Common myeloid progenitor, CD34-positive (primary cell): ENCODE measurements at places on chromosomes 4 and X.

DNA sequence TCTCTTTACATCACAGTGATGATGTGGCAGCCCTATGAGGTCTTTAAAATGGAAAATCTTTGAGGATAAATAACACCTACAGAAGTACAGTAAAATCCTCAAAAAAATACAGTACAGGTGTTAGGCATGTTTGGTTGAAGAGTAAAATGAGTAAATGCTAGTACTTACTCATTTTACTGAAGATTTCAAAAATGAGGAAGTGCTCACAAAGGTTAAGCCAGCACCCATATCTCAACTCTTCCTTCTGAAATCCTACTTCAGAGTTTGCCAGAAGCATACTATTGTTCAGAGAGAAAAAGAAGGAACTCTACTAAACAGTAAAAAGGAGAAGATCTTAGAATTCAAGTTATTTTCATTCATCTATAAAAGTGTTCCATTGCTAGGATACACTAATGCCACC lies 130.9 kb downstream of the CBR4 start:
- DNase-seq, result peak; percentile 45

- DNase-seq, result no peak
These were observed 219.8 kb upstream of the FAT1 start for GRCh38 chr4:186943411-186943810.

GRCh38 chr4:14908635-14909034 lies 93.6 kb upstream of the CPEB2 start:
- DNase-seq, result no peak

DNA sequence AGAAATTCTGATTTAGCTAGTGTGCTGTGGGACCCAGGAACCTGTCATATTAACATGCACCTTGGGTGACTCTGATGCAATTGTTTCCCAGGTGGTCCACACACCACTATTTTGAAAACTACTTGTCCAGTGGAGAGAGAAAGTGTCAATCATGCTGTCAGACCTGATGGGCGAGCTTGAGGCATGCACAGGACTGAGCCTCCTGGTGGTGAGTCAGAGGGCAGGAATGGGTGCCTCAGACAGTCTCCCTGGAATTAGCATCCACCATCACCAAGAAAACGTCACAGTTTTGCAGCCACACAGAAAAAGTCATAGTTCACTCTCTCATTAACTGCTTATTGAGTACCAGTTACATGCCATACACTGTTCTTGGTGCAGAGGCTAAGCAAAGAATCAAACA lies 181.8 kb upstream of the MAOA start:
- DNase-seq, result no peak

GRCh38 chrX:66410806-66411205 lies 228.1 kb downstream of the EDA2R start:
- DNase-seq, result no peak

DNA sequence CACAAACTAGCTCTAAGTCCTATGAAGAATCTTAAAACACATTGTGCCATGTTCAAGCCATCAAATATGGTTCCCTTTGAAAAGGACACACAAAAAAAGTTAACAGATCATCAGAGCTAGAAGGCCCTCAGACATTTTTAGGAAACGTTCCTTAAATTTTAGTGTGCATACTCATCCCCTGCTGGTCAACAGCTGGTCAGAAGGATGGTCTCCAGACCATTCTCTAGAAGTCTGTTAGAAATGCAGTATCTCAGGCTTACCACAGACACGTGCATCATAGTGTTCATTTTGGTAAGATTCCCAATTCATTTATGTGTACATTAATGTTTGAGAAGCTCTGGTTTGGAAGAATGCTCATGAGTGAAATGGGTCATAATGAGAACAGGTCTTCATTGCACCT lies 523.1 kb downstream of the INPP4B start:
- DNase-seq, result no peak

GRCh38 chrX:69290292-69290691 lies 125.0 kb upstream of the PJA1 start:
- no peak for DNase-seq
